ENCODE measurements at places on chromosomes 2 and 18. TPM values are rescaled to one million over a fixed set of nuclear protein-coding genes. Genes with fewer than 3 reads are reported as not detected.

The SIX3 gene
- total RNA-seq, result not detected

DNA sequence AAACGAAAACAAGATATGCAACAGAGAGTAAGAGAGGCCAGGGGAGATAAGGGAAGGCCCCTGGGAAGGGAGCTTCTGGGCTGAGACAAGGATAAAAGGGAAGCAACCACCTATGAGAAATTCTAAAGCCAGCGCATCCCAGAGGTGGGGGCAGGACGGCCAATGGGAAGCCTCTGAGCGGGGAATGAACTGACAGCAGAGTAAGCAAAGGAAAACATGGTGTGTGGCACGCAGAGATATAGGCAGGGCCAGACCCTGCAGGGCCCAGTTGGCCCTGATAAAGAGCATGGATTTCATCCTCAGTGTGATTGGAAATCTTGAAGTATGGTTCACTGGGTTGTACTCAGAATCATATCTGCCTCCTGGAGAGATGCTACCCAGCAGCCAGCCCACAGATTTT lies 78.7 kb downstream of the IRS1 start:
- no peak for DNase-seq

DNA sequence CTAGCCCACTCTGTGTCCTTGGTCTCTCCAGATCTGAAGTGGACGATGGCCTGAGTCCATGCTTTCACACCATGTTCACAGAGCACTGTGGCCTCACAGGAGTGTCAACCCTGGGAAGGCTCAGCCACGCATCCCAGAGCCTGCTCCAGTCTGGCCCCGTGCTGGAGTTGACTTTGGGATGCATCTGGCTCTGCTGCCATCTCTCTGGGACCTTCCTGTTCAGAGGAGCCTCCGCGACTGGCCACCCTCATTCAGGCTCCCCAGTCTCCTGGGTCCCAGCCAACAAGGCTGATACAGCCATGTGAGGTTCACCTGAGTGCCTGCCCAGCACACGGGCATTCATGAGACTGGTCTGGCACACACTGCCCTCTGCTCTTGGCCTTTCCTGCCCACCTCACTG lies 199.7 kb upstream of the RAB6C start:
- no peak for DNase-seq

DNA sequence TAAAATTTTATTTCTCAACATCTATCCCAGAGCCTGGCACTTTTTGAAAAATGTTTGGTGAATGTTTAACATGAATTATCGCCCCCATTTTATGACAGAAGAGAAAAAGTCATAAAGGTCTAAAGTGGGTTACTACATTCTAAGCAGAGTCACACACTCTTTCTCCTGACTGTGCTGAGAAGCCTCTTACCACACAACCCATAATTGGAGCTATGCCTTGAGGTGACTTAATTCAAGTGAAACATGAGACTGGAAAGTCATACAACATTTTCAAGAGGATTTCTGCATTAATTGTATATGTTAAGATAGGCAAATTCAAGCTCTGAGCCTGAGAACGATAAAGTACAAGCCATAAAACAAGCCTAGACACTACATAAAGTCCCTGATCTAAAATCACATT lies 3.1 kb upstream of the DSEL start:
- no peak for DNase-seq

- no peak for DNase-seq
Measured at GRCh38 chr2:144939590-144939989, 419.7 kb upstream of the ZEB2 start.

GRCh38 chr2:112151271-112151670 lies 13.1 kb downstream of the FBLN7 start:
- DNase-seq, result no peak

DNA sequence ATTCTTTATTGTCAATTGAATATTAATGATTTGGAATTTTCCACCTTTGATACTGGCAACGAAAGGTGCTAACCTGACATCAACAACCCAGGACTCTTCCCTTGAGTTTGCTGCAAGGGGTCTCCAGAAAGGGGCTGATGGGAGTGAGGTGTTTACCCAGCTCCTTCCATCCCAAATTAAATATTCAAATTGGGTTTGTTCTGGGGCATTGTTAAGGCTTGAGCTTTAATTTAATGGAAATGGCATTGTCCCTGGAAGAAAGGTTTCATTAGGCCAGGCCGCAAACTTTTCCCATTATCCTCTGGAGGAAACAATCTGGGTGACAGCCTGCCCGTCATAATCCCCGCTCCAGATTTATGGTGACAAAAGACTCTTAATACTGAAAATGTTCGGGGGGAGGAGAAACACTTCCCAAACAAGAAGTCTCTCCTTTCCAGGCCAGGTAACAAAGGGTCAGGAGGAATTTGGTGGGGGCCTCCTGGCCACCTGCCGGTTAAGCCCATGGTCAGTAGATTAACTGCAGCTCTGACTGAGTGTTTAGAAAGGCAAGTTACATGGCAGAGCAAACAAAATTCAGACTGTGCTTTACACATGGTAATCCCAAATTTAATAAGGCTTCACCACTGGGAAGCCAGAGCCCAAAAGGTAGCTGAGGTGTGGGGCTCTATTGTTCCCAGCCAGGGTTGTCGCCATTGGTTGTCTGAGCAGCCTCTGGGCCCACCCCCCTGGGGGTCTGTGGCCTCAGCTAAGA lies 151.4 kb upstream of the SIX3 start:
- no peak for DNase-seq

The PJVK gene
- 4.3 TPM for total RNA-seq

GRCh38 chr18:32891130-32891529 lies 118.3 kb upstream of the KLHL14 start:
- no peak for DNase-seq

Measured in T-cell (primary cell).